ENCODE measurements at places on chromosomes 11 and 22.

DNA sequence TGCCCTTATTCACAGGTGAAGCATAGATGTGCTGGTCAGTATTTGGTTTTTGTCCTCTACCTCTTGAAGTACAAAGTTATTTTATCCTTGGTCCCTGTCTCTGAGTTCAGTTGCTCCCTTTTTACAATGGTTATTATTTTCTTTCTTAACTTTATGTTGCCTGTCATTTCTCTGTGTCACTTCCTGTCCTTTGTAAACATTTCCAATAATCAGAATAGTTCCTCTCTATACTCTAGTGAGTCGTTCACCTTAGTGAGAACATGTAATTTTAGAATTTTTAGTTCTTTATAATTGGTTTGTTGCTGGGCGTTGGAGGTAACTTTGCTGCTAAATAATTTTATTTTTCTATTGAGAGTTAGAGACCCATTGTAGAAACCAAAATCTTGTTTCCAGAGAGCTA lies 16.0 kb downstream of the CSTPP1 start:
- no peak for DNase-seq

GRCh38 chr11:66345316-66345649 lies 379 bp upstream of the BRMS1 start:
- no peak for DNase-seq

GRCh38 chr22:35589071-35589755 lies 27.9 kb downstream of the MB start:
- no peak for DNase-seq

DNA sequence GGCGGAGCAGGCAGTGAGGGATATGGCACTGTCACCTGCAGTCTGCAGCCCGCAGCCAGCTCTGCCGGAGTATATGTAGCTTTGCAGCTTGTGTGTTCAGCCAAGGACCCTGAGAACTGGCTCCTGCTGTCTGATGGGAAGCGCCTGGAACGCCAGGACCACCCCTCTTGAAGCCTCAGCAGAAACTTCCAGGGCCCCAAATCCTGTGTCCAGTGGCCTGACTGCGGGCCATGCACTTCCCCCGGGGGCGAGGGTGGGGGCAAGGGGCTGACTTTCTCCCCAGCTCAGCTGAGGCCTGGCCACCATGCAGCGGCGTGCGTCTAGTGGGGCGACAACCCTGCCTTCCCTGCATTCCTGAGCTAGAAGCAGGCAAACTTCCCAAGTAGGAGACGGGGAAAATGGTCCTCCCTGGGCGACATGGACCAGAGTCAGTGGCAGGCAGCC lies 32.3 kb downstream of the PISD start:
- DNase-seq = no peak

DNA sequence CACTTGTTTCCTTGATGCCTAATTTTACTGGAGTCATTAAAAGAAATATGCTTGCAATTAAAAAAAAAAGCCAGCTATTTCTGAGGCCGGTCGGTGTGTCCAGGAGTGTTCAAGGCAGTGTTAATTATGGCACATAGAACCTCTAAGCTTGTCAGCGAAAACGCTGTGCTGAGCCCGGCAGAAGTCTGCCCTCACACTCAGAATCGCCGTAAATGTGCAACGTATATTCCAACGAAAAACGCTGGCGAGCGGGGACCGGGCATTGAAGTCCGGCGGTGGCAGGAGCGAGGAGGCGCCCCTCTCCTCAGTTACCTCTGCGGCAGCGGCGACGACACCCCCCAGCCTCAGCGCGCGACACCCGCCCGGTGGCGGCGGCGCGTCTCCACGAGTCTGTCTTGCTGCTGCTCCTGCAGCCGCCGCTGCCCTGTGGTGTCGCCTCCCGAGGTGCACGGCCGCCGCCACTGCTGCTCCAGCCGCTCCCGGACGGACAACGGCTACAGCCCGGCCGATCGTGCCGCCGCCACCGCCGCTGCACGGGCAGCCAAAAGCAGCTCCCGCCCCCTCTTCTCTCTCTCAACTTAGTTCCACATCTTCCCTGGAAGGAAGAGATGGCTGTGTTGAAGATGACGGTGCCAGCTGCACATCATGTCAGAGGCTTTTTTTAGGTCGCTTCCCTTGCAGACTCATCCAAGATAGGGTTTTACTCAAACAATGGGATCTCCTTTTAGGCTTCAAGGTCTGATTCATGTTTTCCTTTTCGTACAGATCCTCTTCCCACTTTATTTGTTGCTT lies 56.0 kb downstream of the JAM3 start:
- DNase-seq = peak; percentile 90

- DNase-seq = peak; percentile 1
These were observed 608.2 kb downstream of the TBC1D22A start for GRCh38 chr22:47370448-47371262.

DNA sequence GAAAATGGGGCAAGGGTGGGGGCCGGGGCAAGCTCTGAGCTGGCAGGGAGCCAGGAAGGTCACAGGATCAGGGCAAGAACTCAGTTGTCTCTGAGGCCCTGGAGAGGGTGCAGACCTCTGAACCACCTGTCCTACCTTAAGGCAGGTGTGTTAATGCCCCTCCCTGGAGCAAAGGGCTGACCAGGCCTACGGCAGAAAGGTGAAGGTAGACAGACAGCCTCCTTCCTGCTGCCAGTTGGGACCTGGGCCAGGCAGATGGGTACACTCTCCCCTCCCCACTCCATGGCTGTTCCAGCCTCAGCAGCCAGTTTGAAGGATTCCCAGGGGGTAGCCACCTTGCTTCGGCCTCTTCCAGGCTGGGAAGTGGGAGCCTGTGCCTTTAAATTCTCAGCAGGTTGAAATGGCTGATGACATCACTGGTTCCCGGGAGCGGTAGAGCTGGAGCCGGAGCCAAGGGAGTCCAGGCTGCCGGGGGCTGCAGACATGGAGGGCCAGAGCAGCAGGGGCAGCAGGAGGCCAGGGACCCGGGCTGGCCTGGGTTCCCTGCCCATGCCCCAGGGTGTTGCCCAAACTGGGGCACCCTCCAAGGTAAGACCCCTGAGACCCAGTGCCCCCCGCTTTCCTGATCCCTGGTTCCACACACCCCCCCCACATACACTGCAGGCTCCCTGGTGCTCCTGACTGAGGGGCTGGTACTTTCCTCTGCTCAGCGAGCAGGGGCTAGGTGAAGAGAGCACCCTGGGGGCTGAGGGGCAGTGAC lies at the start of gene INPP5J:
Gene INPP5J, plus strand, starts transcription at position 435 of the 760 bp plus-strand sequence. Its CDS starts 49 bp downstream, at position 484.
- DNase-seq = peak; percentile 80

Data from retina (tissue), 1 donor.